Left ventricle myocardium inferior (tissue), 1 donor: ENCODE measurements at places on chromosomes 12 and 14. TPM values are rescaled to one million over a fixed set of nuclear protein-coding genes. Genes with fewer than 3 reads are reported as not detected.

Gene MIP
- not detected for total RNA-seq

DNA sequence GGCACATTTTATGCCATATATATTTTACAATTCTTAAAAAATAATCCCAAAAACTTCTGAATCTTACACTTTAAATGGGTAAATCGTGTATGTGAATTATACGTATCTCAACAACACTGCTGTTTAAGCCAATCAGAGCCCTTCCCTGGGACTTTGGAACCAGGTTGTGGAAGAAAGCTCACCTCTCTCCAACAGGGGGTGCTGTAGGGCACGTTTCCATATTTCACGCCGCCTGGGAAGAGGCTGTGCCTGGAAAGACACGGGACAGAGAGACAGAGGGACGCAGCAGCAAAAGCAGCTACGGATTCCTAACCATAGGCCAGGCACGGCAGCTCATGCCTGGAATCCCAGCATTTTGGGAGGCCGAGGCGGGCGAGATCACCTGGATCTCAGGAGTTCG, 29.4 kb upstream of the FBRSL1 start:
- DNase-seq: no peak

Gene SPX
- total RNA-seq: 16.5 TPM

Gene SRGAP1
- 2.3 TPM for total RNA-seq

Gene CD27
- 0.16 TPM for total RNA-seq
